ENCODE measurements at places on chromosomes 2 and 18. TPM values are rescaled to one million over a fixed set of nuclear protein-coding genes. Genes with fewer than 3 reads are reported as not detected.

DNA sequence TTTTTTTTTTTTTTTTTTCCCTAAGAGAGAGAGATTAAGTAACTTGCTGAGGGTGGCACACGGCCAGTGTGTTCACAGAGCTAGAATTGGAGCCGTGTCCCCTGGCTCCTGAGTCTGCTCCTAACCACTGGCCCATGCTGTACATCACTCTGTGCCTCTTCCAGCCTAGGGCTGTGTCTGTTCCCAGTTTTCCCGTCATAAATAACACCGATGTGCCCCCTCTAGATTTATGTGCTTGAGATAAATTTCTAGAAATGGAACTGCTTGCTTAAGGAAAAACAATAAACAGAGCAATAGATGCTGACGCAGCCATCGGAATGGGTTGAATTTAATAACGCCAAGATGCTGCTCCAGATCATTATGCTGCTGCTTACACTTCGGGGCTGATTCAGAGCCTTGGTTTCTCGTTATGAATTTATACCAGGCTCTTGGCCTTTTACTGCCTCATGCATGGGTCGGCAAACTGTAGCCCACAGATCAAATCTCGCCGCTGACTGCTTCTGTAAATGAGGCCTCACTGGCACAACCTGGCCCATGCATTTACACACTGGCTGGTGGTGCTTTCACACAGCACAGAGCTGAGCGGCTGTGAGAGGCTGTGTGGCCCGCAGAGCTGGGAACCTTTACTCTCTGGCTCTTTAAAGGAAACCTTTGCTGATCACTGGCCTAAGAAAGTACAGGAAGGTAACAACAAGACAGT lies 58.1 kb downstream of the NDUFA10 start:
- no peak for DNase-seq

DNA sequence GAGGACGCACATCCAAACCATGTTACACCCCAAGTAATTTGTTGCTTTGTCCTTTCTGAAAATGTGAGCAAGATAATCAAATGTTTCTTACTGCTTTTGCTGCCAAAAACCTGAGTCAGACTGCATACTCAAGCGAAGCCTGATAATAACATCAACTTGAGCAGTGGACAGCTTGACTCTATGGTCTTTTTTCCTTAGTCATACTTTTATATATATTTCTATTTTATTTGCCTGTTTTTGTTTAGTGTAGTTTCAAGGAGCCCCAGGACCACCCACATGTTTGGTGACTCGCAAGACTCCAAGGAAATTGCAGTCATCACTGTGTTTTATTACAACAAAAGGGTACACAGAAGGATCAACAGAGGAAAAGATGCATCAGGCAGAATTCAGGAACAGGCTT lies 688.4 kb upstream of the PIK3C3 start:
- no peak for DNase-seq

The HAAO gene
- total RNA-seq, result not detected

- no peak for DNase-seq
Observed at GRCh38 chr2:105834931-105835330, 90.2 kb downstream of the NCK2 start.

The SKOR2 gene
- total RNA-seq, result not detected

All from CD8-positive, alpha-beta T cell (primary cell).